ENCODE measurements at places on chromosomes 4 and X.

DNA sequence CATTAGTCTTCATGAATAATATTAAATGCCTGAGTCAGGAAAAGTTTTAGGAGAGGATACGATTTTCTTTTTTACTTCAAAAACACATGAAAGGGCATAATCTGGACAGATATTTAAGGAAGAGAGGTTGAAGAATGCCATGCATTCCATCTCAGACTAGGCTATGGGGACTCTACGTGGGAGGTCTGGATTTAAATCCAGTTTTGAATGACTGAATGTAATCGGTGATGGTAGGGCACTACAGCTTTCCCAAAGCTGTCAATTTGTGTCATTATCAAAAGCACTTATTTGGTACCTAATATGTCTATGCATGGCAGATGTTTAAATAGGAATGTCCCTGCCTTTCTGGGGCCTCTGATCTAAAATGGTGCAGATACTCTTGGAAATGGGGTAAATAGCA lies 59.3 kb upstream of the RPL34 start:
- DNase-seq, result no peak

GRCh38 chr4:158783785-158784184 lies 15.0 kb downstream of the FNIP2 start:
- DNase-seq, result no peak

DNA sequence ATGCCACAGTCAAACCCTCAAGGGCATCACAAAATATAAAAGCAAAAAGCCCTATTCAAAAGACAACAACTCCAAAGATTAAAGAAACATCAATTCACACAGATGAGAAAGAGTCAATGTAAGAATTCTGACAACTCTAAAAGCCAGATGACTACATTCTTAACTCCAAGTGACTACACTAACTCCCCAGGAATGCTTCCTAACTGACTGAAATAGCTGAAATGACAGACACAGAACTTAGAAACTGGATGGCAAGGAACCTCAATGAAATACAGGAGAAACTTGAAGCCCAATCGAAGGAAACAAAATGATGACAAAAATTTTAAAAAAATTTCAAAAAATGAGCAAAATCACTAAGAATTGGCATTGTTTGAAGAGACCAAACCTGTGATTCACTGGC lies 1047.6 kb upstream of the PCDH10 start:
- no peak for DNase-seq

- DNase-seq, result no peak
Observed at GRCh38 chr4:17189759-17190158, 291.3 kb upstream of the LDB2 start.

GRCh38 chrX:1316527-1316926 lies 20.1 kb upstream of the IL3RA start:
- DNase-seq, result no peak

GRCh38 chrX:8805974-8806373 lies 4.8 kb upstream of the FAM9A start:
- no peak for DNase-seq

DNA sequence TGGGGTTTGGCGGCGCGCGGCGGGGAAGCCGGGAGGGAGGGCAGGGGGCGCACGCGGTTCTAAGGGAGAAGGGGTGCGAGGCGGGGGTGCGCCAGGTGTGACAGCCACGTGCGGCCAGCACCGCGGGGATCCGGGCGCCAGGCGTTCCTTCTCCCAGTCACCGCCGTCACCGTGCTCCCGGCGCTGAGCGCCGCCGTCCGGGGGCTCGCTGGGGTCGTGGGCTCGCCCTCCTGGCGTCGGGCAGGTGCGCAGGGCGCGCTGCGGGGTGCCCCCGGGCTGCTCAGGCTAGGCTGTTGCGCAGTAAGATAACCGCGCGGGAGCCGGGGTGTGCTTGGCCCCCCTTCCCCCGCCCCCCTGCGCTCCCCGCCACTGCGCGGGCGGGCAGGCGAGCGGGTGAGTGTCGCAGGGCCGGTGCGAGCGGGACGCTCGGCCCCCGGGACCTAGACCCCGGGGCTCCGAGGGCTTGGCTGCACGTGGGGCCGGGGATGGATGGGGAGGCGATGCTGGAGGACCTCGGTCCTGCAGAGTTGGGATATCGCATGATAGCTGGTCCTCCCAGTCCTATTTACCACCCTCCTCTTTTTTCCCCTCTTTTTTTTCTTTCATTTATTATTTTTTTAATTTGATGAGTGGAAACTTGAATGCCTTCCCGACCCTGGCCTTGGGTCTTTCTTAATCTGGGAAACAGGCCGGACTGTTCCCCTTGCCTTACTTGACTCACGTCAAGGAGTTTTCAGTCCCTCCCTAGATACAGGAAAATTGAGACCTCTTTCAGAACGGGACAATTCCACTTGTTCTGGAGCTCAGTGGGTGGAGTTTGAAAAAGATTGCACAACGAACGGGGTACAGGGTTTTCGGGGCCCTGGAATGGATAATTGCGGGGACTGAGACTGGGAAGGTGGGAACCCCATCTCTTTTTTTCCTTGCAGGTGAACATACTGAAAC lies 797 bp downstream of the TXLNG start:
- DNase-seq, result peak; percentile 67

DNA sequence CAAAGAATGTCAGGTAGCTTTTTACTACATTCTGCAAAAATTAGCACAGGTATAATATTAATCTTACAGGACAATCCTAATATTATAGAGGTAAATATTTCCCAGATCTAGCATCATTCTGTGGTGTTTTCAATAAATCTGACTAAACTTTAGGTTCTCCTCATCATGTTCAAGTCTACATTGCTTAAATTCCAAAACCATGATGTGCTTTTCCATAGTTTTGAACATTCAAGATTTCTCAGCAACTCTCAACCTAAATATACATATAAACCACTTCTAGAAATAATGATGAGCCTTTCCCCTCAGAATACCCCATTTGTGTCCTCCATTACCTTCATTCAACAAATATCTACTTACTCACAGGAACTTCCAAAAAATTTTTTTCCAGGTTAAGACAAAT lies 23.1 kb downstream of the EIF4E start:
- DNase-seq, result no peak

- no peak for DNase-seq
Observed at GRCh38 chr4:83326546-83326945, 8.1 kb downstream of the HPSE start.

DNA sequence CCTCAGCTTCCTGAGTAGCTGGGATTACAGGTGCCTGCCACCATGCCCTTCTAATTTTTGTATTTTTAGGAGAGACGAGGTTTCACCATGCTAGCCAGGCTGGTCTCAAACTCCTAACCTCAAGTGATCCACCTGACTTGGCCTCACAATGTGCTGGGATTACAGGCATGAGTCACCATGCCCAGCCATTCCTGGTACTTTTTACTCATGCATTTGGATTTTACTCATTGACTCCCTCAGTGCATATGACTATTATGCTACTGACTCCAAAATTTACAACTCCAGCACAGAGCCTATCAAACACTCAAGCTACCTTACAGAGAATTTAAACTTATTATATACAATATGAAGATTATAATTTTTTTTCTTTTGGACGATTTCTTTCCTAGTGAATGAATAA lies 199.9 kb downstream of the CXXC4 start:
- no peak for DNase-seq

DNA sequence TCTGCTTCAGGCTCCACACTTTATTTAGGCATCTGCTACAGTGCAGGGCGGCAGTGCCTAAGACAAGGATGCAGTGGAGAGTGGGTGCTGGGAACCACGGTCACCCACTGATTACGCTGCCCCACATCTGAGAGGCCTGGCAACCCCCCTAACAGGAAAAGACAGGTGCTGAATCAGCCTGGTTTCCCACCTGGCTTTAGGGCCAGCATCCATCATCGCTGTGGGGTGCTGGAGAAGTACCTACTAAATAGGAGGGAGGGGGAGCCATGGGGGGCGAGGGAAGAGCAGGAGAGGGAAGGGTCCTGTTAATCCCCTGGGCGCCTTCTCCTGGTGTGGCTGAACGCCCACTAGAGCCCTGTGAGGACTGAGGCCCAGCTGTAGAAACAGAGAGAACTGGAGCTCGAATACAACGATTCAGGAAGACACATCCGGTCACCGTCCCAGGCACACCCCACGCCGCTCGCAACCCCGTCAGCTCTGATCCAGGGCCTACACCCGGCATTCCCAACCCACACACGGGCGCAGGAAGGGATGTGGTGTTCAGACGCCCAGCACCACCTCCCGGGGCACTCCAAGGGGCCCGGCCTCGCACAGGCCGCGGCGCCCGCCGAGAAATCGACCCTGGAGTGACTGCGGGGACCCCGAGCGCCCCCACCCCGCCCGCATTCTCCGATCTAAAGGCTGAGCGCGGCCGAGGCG lies 554 bp downstream of the DCTD start:
- DNase-seq, result peak; percentile 70
